CD8-positive, alpha-beta T cell (primary cell): ENCODE measurements at places on chromosomes 7 and 10.

DNA sequence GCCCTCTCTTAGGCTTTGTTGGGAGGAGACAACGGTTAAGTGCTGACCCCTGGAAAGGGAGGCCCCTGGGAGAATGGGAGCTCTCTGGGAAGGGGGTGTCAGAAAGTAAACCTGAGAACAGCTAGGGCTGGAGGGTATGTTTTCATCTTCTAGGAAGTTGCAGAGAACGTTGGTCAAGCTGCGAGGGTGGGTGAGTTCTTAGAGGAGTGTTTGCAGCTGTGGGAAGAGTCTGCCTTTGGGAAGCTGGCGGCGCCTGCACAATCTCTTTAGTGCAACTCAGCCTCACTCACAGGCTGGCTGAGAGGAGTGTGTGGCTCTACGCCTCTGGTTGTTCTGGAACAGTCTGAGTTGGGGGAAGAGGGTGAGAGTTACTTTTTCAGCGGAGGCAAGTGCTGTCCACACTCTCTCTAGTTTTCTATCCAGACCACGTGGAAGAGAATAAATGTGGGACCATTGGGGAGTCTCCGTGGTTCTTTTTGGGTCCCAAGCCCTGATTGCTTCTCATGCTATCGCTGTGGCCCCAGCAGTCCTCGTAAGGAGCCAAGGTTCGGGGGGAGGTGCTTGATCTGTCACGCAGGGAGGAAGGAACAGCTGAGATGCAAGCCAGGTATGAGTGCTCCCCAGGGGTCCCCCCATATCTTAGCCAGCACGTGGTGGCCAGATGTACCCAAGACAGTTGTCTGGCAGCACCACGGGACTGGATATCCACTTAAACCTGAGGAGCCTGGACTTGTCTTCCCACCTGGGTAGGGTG is 237.2 kb downstream of the BUB3 start:
- DNase-seq: no peak

- no peak for DNase-seq
Measured at GRCh38 chr7:98217623-98218582, 6.7 kb downstream of the BHLHA15 start.

GRCh38 chr10:72886621-72887020 is 6.9 kb upstream of the OIT3 start:
- DNase-seq: no peak

- no peak for DNase-seq
Measured at GRCh38 chr7:99036546-99037111, 107.3 kb downstream of the SMURF1 start.

DNA sequence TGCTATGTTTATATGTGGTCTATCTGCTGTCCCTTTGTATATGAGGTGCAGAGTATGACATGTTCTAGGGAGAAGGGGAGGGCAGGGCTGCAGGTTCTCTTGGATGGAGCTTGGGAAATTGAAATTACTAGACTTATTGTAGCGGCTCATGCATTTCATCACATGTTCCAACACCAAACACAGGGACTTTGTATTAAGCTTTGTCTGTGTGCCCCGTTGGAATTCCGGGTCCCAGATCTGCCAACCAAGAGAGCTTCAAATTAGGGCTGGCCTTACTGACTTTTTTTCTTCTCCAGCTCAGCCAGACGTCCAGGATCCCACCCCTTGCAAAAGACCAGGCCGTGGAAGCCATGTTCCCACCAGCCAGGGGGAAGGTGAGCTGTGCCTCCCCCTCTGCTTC is 3.4 kb downstream of the ZNF789 start:
- no peak for DNase-seq
